ENCODE measurements at places on chromosomes 12 and 14.
A peak's percentile ranks its signal among the peaks of the same experiment; 100 is the strongest.

DNA sequence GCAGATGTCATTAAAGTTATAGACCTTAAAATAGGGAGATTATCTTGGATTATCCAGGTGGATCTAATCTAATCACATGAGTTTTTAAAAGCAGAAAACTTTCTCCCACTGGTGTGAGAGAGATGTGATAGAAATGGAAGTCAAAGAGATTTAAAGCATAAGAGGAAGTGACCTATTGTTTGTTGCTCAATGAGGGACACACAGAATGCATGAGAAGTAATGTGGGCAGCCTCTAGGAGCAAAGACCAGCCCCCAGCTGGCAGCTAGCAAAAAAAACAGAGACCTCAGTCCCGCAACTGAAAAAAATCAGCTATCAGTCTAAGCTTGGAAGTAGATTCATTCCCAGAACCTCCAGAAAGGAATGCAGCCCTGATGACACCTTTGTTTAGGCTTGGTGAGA, 24.6 kb upstream of the ANP32D start:
- DNase-seq = peak; percentile 18

- DNase-seq = no peak
Measured at GRCh38 chr12:49131894-49132461, 783 bp upstream of the TUBA1B start.

- no peak for DNase-seq
Measured at GRCh38 chr14:30691751-30692398, 69.8 kb downstream of the SCFD1 start.

GRCh38 chr12:50174971-50175715, 8.0 kb upstream of the CERS5 start:
- peak; percentile 63 for DNase-seq

- DNase-seq = no peak
Measured at GRCh38 chr12:50953047-50953446, 703 bp downstream of the HIGD1C start.

GRCh38 chr12:120139958-120140357, 23.4 kb upstream of the RAB35 start:
- no peak for DNase-seq

- DNase-seq = peak; percentile 36
Measured at GRCh38 chr12:7042842-7043241, 17.7 kb upstream of the C1S start.

DNA sequence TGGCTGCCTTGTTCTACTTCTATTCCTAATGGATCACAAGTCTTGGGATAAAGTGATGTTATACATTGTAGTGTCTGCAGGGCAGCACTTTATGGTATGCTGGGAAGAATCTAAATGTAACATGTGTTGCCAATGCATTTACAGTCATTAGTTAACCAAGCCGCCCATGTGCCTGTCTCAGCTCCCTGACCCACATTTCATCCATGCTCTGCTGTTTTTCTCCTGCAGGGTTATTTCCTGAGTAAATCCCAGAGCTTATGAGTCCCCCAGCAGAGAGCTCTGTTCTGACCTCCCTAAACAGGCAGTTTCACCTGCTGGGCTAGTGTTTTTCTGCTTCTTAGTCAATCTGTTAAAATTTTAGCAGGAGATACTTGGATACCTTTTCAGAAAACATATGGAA, 4.4 kb upstream of the TMTC2 start:
- no peak for DNase-seq

DNA sequence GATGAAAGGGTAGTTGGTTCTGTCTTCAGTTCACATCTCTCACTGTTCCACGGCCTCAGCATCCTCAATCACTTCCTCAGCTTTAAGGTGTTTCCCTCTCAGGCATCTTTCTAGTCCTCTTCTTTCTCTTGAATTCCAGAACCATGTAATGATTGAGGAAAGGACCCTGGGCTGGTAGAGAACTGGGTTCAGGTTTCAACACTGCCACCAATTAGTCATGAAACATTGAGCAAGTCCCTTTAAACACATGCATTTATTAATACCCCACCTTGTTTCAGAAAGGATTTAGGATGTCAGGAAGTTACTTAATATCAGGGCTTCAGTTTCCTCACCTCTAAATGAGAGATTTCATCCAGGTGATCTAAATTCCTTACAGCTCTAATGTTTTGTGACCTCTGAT, 7.2 kb downstream of the DMAC2L start:
- DNase-seq = no peak

DNA sequence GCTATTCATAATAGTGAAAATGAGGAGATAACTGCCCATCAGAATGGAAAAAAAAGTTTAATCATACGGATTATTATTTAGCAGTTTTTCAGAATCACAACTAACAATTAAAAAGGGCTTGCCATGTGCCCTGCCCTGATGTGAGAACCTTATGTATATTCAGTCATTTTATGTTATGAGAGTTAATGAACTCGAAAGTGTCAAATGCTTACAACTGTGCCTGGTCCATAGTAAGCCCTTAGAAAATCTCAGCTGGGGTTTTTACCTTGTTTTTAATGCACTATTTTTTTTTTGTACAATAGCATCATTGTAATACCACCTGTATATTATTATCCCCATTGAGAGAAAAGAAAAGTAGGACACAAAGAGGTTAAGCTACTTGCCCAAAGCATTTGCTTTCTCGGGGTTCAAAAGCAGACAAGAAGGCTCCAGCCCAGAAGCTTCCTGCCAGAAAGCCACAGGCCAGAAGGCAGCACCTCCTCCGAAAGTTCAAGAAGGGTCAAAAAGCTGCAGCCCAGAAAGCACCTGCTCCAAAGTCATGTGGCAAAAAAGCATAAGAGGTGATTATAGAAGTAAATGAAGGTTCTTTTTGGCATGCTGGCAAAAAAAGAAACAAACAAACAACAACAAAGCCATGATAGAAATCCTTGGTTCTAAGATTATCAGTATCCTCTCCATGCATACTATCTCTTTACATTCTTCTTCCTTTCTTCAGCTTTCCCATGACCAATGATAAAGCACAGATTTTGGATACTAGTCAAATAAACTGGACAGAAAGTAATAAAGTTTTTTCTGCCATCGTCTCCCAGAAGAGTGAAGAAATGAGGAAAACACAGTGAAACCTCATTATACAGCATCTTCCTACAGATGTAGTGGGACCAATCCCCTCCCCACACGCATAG, 59.1 kb upstream of the NAP1L1 start:
- no peak for DNase-seq

DNA sequence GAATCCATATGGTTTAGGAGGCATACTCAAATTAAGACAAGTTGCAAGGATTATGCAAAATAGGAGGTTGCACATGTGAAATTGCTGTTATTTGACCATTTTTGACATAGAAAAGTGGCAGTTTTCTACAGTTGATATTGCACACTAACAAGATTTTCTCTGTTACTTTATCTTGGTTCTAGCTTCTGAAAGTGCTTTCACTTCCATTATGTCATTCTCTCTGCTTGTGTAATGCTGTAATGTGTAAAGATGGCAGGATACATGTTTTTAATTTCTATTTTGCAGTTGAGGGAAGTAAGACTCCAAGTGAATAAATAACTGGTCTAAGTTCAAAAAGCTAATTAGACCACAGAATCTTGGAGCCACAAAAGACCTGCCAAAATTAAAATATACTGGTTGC, 60.6 kb downstream of the MYRFL start:
- DNase-seq = no peak

- no peak for DNase-seq
Measured at GRCh38 chr12:47920913-47921312, 16.1 kb upstream of the VDR start.

DNA sequence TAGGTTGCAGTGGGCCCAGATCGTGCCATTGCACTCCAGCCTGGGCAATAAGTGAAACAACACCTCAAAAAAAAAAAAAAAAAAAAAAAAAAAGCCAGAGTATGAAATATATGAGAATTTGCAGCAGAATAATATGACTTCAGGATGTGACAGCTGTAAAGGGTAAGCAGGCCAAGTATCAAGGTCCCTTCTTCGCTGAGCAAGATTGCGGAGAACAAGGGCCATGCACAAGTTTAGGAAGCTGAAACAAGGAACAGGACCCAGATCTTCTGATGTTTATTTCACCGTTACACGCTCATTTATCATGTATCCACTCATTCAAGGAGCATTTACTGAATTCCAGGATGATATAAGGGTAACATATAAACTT, 659 bp upstream of the FOXJ2 start:
- DNase-seq = peak; percentile 32

DNA sequence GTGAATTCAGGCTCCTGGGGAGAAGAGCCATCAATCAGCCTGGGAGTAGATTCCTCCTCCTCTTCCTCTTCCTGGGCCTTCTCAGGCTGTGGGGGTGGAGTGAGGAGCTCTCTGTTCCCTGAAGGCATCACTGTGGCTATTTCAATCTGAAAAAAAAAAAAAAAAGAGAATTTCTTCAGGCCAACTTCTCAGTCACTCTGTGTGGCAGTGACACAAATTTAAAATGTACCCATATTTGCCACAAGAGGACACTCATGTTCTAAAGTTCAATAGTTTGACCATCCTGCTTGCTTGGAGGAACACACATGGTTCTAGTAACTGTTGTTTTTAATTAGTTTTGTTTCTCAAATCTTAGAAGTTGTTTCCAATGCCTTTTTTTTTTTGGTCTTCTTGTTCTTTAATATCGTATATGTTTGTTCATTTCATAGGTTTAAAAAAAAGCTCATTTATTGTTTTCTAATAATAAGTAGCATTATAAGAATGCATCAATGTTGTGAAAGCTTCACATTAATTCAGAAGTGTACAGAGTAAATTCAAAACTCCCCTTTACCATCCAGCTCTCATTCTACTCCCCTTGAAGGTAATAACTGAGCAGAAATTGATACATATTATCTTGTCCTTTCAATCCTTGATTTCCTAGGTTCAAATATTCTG, 23.3 kb upstream of the CCER1 start:
- peak; percentile 52 for DNase-seq
